Effector memory CD8-positive, alpha-beta T cell (primary cell): ENCODE measurements at places on chromosomes 7 and 10.

DNA sequence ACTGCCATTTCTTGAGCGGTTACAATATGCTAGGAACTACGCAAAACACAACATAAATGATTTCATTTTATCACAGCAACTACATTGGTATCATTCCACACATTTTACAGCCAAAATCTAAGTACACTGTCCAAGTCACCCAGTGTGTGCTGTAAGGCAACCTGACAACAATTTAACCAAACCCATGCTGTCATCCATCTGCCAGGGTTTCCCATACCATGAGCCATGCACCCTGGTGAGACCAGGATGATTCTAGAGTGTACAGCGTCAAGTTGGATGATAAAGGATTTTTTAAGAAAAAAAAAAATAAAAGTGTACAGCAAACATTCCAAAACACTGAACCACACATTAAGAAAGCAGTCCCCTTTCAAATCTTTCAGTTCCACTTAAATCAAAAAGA lies 52.9 kb downstream of the PIK3AP1 start:
- DNase-seq = no peak

DNA sequence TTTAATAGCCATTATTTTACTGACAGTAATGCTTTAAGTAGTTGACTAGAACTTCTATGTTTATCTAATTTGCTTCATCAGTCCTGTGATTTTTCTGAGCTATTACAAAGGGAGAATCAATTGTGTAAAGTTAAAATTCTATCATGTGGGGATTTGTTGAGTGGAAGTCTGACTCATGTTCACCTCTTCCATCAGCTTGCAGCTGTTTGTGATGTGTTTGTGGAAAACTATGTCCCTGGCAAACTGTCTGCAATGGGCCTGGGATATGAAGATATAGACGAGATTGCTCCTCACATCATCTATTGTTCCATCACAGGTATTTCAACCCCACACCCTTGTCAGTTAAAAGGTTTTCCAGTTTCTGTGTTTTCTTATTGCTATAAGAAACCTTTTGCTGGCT lies 59.9 kb downstream of the SUGCT start:
- no peak for DNase-seq

GRCh38 chr7:120273476-120273975 lies 551 bp downstream of the KCND2 start:
- DNase-seq = no peak

DNA sequence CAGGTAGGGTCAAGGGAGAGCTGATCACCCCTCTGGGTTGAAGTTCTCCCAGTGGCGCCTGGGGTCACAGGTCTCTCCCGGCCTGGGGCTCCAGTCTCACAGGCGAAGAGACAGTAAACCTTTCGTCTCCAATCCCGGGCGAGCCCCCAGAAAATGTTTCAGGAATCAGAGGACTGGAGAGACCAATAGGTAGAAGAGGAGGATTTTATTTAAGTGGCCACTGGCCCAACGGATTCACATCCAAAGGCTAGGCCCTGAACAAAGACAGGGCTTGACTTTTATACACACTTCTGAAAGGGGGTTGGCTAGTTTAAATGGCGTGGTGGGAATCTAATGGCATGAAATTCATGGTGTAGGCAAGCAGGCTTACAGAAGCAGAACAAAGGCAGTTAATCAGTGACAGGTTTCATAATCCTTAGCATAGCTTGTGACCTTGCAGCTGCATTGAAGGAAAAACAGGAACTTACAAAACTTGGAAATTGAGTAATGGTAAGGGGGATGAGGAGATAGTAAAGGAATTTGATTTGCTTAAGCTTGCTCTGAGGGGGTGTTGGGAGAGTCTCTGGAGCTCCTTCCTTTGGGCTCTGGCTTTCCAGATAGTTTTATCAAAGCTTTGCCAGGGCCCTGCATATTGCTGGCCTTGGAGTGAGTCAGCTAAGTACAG lies 105.5 kb downstream of the TRIM24 start:
- DNase-seq = no peak

GRCh38 chr10:81152656-81153055 lies 615.0 kb downstream of the SH2D4B start:
- no peak for DNase-seq
